Stimulated activated CD8-positive, alpha-beta memory T cell treated with anti-CD3 and anti-CD28 coated beads, Interleukin-4, amount 100 ng/mL, for 1 hour (primary cell): ENCODE measurements at places on chromosomes 11 and 22.

DNA sequence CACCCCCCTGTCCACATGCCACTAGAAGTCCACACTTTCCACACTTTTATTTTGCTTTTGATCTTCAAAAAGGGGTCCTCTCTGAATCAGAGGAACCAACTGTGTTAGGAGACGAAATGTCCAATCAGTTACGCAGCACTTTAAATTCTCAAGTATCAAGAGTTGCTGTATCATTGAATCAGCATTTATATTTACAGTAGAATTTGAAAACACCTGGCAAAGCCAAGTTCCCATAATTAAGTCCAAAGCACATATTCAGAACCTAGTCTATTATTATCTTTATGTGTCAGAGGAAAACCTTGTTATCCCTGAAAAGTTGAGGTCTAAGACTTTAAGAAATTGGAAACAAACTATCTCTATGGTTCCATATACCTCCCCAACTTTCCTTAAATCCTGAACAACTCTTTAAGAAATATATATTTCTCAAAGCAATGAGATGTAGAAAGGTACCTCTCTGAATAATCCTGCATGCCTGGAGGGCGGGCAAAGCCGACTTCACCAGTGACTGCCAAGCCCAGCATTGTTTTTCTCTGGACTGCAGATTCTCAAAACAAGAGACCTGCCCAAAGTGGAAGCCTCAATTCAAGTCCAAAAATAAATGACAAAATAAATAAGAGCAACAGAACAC is 75.9 kb upstream of the ARFGAP3 start:
- no peak for DNase-seq

DNA sequence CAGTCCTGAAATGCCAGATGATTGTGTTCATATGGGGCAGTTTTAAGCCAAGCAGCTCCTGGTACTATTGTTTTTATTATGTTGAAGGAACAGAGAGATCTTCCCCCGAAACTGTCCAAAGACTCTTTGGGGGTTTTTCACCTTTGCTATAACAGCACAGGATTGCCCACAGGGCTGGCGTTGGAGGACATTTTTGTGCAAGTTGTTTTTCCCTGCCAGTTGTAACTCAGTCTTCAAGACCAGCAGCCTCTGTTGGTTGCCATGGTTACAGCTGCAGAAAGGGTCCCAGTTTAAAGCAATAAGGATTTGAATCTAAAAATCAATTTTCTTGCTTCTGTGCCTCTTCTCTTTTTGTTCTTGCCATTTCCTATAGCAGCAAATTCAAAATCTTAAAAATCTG is 45.4 kb upstream of the YWHAH start:
- DNase-seq: no peak

DNA sequence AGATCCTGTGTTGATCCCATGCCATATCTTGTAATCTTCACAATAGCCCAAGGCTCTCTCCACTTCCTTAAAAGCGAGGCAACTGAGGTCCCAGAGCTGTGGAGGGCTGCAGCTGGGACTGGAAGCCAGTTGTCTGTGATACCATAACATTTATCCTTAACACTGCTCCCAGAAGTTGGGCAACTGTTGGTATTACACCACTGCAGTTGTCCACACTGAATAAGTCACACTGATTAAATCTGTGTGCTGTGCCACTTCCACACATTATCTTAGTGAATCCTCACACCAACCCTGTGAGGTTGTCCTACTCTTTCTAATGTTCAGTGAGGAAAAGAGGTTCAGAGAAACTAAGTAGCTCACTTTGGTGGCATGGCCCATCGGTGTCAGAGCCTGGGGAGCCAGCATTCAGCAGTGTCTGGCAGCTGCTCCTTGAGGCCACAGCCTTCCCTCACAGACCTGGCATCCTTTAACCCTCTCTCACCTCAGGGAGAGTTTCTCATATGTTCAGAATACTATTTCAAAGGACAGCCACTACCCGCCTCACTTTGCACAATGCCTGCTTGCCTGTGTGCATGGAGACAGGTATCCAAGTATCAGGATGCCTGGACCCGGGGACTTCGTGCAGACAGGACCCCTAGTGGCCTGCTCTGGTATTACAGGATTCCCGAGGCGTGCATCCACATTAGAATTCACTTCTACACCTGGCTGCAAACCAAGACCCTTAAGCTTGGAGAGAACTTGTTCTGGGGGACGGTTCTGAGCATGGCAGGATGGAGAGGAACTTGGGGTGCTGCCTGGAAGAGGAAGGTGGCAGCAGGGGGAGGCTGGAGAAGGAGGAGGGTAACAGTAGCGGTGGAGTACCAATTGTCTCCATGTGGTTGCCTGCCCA is 221.9 kb upstream of the TBCEL start:
- DNase-seq: peak; percentile 9

DNA sequence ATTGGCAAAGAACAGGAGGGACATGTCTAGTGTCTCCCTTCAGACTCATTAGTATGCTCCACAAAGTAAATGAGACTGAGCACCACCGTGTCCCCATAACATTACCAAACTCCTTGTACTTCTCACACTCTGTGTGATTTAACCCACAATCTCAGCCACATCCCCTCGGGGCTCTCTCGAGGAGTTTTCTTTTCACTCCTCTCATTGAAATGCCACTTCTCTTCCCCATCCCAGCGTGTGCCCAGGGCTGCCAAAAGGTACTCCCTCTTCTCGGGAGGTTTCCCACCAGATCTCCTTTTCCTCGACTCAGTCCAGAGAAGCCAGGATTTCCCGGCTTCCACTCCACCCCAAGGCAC is 1.1 kb downstream of the RBFOX2 start:
- DNase-seq: no peak

- no peak for DNase-seq
Observed at GRCh38 chr11:34308913-34309585, 48.8 kb downstream of the ABTB2 start.

DNA sequence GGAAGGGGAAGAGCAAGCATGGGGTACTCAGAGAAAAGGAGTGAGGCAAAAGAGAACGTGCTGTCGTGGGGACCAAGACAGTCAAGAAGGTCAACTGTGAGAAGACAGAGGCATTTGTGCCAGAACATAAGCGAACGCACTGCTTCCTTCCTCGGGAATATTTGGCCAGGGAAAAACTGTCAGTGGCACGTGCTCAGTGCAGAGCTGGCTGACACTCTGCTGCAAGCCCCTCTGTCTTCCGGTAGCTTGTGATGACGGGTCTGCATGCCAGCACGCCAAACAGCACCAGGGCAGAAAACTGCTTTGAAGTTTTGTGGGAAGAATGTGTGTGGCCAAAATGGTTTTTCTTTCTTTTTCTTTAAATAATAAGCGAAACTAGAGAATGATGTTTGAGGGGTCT is 60.6 kb downstream of the SMCO4 start:
- DNase-seq: no peak

- DNase-seq: no peak
Observed at GRCh38 chr11:125170001-125170509, 5.5 kb downstream of the PKNOX2 start.

- DNase-seq: no peak
Observed at GRCh38 chr11:128926437-128927107, 16.1 kb downstream of the TP53AIP1 start.

DNA sequence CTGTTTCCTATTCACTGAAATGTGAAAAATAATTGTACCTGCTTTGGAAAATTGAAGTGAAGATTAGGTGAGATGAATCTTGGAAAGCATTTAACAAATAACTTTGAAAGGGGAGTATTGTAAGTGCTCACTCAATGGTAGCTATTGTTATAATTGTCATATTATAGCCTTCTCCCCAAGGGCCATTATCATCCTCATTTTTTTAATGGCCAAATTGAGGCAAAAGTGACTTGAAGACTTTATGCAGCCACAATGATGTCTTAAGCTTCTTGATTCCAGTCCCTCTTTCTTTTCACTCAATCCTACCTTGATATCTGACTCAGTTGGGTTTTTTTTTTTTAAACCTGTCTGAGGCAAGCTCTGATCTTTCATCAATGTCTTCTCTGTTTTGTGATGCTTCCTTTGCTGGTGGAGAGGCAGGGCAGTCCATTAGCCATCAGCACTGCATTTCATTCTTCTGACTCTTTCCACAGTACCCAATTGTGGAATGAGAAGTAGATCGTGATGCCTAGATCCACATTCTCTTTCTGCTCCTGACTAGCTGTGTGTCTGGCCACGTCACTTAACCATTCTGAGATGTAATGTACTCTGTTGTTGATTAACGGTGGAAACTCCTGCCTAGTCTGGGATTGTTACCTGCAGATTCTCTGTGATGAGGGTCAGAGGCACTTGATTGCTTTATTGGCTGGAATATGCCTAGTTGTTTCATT is 101.4 kb downstream of the DBX1 start:
- no peak for DNase-seq

DNA sequence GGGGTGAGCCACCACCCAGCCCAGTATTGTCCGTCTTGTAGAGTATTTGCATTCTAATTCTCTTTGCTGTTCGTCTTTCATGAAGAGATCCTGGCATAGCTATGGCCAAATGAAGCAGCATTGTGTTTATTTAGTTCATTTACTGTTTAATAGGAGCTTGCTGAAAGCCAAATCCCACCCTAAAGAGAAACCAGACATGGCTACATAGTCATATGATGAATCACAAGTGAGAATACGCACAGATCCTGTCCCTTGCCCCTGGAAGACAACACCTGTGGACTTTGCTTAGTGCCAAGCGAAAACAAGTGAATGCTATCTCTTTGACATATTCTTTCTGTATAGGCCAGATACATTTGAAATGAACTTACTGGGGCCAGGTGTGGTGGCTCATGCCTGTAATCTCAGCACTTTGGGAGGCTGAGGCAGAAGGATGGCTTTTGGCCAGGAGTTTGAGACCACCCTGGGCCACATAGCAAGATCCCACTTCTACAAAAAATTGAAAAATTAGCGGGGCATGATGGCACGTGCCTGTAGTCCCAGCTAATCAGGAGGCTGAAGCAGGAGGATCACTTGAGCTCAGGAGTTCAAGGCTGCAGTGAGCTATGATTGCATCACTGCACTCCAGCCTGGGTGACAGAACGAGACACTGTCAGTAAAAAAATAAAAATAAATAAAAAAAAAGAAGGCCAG is 5.1 kb upstream of the ARFGAP3 start:
- DNase-seq: no peak

DNA sequence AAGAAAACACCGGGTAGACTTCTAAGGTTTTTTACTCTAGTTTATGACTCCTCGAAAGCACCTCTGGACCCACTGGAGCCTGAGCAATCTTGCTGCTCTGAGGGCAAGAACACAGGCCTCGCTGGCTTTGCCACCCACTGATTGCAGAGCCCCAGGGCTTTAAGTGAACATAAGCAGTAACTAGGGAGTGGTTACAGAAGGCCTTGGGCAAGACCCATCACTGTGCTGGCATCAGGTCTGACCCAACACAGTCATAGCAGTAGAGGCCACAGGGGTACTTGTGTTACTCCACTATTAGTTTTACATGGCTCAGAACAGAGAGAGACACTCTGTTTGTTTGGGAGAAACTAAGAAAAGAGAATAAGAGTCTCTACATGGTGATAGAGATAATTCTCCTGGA is 684.5 kb downstream of the FAM181B start:
- DNase-seq: no peak

GRCh38 chr11:7690648-7691047 is 15.6 kb downstream of the OVCH2 start:
- DNase-seq: no peak

DNA sequence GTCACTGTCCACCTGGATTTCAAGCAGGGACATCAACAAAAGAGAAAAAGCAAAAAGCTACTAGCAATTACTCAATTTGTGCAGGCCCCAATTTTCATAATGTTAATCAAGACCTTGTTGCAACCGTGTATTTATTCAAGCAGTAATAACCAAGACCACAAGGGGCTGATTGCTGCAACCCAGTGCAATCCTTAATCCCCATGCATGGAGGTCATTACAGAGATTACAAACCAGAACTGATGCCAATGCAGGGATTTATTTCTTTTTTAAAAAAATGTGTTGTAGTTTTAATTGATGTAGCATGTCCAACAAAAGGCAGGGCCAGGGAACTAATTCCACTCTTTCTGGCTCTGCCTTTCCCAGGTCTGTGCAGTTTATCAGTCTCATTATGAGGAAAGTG is 18.4 kb downstream of the TECTA start:
- DNase-seq: no peak

GRCh38 chr11:25566298-25567200 is 765.4 kb upstream of the ANO3 start:
- no peak for DNase-seq

- DNase-seq: no peak
Observed at GRCh38 chr11:90601261-90601660, 378.4 kb upstream of the CHORDC1 start.

DNA sequence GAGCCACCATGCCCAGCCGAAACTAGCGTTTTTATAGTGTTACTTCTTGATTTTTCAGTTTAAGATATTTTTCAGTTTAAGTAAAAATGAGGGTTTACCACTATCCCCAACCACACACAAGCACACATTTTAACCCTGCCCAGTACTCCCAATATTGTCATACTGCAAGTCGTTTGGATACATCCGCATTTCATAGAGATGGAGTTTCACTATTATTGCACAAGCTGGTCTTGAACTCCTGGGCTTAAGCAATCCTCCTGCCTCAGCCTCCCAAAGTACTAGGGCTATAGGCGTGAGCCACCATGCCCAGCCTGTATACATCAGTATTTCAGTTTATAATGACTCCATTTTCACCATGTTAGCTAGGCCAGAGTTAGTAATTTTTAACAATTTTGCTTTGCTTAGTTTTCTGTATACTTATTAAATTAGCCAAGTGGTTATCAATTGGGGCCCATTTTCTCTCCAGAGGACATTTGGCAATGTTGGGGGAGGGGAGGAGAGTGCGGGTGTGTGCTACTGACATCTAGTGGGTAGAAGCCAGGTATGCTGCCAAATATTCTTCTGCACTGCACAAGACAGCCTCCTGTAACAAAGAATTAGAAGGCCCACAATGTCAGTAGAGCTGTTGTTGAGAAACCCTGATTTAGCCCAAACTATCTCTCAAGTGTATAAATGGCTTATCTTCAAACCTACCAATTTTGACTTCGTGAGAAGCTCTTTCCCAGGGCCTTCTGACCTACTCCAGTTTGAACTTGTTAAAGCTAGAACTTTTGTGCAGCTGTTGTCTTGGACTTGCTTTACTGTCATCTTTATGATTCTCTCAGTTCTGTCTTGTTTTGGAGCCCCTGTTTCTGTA is 7.3 kb downstream of the USP47 start:
- DNase-seq: no peak

- no peak for DNase-seq
Observed at GRCh38 chr11:68255526-68255925, 16.2 kb downstream of the C11orf24 start.

DNA sequence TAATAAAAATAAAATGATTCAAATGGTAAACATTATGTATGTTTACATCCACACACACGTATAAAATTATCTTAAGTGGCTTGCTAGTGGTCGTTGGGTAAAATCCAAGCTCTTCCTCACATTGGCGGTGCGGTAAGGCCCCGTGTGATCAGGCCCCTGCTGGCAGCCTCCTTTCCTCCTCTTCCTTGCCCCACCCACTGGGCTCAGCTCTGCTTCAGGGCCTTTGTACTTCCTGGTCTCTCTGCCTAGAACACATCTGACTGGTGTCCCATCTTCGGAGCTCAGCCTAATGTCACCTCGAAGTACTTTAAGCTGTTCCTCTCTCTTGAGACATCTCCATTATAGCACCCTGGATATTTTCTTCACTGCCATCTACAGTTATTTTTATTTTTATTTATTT is 52.8 kb downstream of the OSBP2 start:
- DNase-seq: no peak
